ENCODE measurements at places on chromosomes 11 and 22.
A peak's percentile ranks its signal among the peaks of the same experiment; 100 is the strongest.

DNA sequence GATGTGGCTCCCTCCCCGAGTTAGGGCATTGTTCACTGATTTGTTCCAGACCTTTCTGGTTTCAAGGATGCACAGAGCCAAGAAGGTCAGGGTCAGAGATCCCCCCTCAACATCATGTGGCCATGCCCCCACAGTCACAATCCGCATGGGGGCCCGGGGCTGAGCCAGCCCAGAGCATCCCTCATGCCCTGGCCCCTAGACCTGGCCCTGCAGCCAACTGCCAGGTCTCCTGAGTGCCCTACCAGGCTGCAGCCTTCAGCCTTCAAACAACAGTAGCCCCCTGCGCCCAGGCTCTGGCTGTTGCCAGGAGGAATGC is 142.4 kb downstream of the CRYBB2 start:
- DNase-seq: no peak

GRCh38 chr11:2092956-2093412 is 46.2 kb downstream of the IGF2 start:
- peak; percentile 88 for DNase-seq

DNA sequence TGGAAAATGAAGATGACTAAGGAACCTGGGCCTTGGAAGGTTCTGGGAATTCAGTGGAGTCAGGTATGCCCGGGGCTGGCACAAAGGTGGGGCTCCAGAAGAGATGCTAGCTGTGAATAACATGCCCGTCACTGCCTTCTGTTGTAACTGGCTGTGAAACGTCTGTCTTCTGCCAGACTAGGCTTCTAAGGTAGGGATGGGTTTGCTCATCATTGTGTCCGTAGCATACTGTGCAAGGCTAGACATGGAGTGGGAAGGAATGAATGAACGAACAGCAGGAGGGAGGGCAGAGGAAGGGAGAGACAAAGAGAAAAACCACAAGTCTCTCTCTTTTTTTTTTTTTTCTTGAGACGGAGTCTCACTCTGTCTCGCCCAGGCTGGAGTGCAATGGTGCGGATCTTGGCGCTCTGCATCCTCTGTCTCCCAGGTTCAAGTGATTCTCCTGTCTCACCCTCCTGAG is 327.4 kb downstream of the MN1 start:
- DNase-seq: no peak

DNA sequence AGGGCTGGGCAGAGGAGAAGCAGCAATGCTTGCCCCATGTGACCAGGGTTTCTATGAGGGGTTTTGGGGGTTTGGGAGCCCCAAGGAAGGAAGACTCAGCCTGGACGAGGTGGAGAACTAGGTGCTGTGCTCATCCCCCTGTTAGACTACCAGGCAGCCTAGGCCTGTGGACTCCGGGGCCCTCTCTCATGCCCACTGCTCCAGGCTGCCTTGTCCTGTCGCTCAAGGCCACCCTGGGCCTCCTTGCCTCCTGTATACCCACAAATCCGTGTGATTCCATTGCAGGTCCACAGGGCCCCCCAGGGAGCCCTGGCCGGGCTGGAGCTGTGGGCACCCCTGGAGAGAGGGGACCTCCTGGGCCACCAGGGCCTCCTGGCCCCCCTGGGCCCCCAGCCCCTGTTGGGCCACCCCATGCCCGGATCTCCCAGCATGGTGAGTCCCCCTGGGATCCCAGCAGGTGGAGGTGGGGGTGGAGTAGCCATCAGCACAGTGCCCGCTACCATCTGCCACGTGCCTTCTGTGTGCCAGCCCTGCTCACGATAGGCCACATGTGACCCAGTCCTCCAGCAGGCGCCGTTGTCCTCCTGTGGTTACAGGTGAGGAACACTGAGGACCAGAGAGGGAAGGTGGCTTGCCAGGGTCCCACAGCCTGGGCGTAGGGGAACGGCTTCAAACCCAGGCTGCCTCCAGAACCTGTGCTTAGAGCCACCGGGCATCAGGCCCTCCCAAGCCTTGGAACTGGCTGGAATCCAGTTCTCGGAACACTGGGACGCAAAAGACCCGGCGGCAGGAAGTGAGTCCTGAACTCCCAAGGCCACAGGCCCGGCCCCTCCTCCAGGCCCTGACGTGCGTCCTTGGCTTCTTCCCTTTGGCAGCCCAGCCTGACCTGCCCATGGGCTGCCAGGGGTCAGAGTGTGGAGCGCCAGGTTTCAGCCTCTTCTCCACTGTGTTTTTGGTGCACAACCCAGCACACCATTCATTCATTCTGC is 26.6 kb downstream of the EMID1 start:
- peak; percentile 39 for DNase-seq

DNA sequence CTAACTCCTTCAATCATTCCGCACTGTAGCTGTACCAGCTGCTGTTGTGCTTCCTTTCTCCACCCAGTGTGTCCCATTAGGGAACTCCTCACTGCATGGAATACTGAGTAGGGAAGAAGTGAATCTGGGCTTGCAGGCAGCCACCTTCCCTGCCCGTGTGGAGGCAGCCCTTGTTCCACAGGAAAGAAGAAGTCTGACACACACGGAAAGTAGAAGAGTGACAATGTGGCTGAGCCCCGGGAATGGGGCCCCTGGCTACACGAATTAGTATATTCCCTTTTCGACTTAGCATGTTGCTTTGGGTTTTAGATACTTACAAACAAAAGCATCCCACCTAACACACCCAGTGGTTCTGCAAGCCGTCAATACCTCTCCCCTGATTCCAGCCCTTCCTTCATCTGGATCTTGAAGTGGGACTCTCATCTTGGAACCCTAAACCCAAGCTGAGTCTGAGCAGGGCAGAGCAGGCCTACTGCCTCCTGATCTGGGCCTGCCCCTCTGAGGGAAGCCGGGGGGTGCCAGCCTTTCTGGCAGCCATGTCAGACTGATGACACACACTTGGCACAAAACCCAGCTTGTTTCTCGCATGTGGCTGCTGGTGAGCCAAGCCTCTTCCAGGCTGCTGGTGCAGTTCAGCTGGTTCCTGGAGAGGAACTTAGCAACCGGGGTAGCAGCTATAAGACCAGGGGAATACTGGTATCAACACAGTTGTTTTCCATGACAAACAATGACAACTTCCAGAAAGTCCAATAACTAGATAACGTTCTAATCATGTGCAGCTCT is 71.6 kb downstream of the C11orf58 start:
- DNase-seq: no peak

- DNase-seq: no peak
Observed at GRCh38 chr11:30230714-30231113, at the start of gene FSHB. Gene FSHB, plus strand, starts transcription at chr11:30231014. Its CDS starts 889 bp downstream, at chr11:30231903.

DNA sequence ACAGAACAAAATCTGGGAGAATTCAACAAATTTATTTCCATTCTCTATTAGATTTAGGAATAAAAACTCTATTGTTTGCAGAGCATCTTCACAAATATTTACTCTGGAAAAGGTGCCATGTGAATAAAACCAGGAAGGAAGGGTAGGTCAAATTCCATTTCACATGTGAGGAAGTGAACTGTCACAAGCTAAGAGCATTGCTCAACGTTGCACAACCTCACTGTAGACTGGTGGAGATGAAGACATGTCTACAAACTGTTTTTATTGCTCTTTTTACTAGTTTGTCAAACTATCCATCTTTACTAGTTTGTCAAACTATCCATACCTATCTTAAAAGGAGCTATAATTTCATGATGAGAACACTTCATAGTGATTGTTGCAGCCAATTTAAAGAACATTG is 236.4 kb downstream of the CNTN5 start:
- DNase-seq: no peak

DNA sequence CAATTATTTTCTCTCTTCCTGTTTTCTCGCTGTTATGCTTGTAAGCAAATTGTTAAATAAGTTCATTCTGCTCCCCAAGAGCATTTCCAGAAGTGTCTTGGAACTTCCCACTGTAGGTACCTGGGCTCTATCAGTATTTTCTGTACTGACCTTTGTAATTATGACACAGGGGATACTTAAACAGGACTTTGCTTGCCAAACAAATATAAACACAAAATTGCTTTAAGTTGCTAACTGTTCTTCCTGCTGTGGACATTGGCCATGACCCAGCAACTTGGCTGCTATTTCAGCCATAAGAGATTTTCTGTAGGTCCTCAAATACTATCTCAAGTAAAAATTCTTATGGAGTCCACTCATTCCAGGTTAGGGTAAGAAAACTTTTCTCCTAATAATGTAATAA is 30.1 kb downstream of the SYT9 start:
- DNase-seq: no peak

DNA sequence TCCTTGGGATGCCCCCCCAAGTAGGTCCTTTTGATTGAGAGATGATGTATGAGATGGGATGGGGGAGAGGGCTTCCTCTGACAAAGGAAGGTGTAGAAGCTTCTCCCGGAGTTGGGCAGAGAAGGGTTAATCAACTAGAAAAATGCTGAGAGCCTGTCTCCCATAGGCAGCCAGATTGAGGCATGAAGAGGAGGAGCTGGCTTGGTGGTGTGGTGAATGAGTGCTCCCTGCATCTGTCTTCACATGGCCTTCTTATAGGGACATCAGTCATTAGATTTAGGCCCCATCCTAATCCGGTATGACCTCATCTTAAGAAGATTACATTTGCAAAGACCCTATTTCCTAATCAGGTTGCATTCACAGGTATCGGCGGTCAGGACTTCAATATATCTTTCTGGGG is 61.1 kb downstream of the NFAM1 start:
- no peak for DNase-seq

GRCh38 chr11:122187373-122188165 is 71.6 kb upstream of the BLID start:
- no peak for DNase-seq

GRCh38 chr11:57239348-57239747 is 2.3 kb upstream of the APLNR start:
- no peak for DNase-seq

GRCh38 chr22:49925525-49926128 is 7.2 kb downstream of the CRELD2 start:
- no peak for DNase-seq

GRCh38 chr11:70783356-70783755 is 385.0 kb downstream of the CTTN start:
- no peak for DNase-seq

DNA sequence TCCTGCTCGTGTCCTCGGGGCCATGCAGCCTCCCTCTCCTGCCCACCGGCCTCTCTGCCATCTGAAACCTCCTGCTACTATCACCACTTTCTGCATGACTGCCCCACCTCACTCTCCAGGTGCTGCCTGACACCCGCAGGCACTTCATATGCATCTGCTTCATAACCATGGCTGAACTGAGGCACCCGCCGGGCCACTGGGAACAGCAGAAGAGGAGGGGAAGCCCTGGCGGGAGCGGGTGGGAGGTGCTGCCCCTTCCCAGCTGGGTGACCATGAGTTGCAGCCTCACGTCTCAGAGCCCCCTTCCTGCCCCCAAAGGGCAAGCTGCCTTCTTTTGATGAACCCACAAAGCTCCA is 21.7 kb upstream of the PICK1 start:
- DNase-seq: no peak

DNA sequence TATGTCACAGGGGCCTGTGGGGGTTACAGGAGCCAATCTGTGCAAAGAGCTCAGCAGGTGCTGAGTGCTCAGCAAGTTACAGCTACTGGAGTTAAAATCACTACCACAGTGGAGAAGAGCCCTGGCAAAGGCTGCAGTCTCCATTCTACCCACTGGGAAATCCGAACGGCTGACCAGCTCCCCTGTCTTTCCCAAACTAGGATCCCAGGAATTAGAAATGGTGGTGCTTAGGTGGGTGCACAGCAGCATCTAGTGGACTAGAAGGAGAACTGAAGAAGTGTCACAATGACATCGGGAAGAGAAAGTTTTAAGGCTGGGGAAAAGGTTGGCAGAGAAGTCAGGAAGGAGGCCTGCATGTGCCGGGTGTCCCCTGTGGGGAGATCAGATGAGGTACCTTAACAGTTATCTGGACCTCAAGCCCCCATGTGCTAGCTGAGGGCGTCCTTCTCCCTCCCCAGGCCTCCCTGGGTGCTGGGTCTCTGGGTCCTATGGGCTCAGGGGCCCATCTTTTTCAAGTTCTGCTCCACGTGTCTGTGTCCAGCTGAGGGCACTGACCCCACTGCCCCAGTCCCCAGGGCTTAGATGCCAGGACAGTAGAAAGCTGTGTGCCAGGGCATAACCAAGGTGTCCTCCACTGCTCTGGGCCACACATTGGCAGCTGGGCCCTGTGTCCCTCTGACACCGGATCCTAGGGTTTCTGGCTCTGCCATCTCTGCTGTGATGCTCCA is 1.9 kb downstream of the PIWIL3 start:
- no peak for DNase-seq

- no peak for DNase-seq
Observed at GRCh38 chr11:107587306-107587979, 3.5 kb upstream of the ELMOD1 start.

DNA sequence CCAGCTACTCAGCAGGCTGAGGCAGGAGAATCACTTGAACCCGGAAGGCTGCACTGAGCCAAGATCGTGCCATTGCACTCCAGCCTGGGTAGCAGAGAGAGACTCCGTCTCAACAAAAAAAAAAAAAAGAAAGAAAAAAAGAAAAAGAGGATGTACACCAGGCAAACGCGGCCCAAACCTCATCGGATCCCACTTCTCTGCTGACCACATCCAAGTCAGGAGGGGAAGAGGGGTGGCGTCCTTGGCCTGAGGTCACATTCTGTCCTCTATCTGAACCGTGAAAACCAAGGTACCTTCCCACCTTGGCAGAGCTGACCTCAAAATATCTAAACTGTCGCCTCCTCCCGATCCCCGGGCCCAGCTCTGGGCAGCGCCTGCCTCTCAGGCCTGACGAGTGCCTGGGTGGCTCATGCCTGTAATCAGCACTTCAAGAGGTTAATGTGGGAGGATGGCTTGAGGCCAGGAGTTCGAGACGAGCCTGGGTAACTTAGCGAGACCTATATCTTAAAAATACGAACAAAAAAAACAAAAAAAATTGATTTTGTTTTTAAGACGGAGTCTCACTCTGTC is 25.1 kb downstream of the RGL4 start:
- DNase-seq: peak; percentile 69

DNA sequence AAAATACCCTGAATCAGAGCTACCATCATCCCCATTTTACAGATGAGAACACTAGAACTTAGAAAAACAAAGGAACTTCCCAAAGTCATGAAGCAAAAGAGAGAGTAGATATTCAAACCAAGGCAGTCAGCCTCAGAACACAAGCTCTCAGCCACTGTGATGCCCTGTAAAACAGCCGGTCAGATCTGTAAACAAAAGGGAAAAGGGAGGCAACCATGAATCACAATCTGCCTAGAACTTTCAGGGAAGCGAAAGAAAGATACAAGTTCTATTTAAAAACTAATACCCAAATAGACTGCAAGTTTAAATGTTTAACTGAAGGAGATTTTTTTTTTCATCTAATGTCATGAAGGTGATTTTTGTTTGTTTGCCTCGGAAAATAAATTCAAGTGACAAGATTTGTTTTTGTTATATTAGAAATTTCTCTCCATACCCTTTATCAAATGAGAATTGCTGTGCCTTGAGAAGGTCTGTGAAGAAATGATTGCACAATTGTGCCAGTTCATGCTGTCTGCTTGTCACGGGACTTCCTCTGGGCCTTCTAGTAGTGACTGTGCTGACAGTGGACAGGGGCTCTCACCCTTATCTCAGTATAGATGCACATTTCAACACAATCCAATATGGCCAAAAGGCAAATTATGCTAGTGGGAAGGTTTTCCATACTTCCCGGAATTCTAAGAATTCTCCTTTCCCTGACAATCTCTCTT is 11.7 kb downstream of the SAA1 start:
- DNase-seq: peak; percentile 64

- DNase-seq: peak; percentile 81
Observed at GRCh38 chr11:125123947-125124617, 12.7 kb upstream of the TMEM218 start.

GRCh38 chr22:22856885-22857606 is 30.6 kb upstream of the IGLL5 start:
- DNase-seq: no peak

All from upper lobe of left lung (tissue), 6 donors.